Left cardiac atrium (tissue), 4 donors: ENCODE measurements at places on chromosomes 5 and 9. TPM values are rescaled to one million over a fixed set of nuclear protein-coding genes. Genes with fewer than 3 reads are reported as not detected.

- no peak for DNase-seq
These were observed 13.3 kb downstream of the NUP214 start for GRCh38 chr9:131138676-131139075.

- no peak for DNase-seq
These were observed 1696.0 kb downstream of the MAT2B start for GRCh38 chr5:165201369-165201768.

DNA sequence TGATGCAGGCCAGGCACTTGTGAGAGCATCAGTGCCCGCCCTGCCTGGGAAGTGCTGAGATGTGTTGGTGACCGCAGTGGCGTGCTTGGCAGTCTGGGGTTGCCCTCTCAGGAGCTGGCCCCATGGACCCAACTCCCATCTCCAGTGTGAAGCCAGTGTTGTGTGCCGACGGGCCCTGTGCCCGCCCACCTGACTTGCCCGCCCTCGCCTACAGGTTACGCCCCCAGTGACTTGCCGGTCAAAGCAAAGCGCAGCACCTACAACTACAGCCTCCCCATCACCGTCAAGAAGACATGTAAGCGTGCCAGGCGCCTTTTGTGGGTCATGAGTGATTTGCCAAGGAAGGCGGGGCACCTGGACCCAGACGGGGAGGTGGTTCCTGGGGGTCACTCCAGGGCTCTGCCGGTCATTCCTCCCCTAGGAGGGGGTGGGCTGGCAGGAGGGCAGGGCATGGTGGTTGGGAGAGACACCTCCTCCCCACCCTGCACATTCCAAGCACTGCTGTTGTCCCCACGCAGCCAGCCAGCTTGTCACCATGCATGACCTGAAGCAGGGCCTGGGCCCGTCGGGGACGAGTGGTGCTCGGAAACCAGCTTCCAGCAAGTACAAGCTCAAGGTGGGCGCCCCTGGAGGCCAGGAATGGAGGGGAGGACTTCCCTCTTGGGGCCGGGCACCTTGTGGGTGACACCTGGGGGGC, 7.4 kb upstream of the CEL start:
- DNase-seq: peak; percentile 35

ARSI gene
- total RNA-seq: 0.68 TPM

TMC1 gene
- not detected for total RNA-seq

- peak; percentile 49 for DNase-seq
These were observed 140.5 kb downstream of the SLIT3 start for GRCh38 chr5:169160405-169160901.

GRCh38 chr5:87885758-87886157, 382.9 kb downstream of the TMEM161B start:
- DNase-seq: no peak

GRCh38 chr5:54844905-54845566, 140.4 kb downstream of the ESM1 start:
- DNase-seq: no peak

SLC22A4 gene
- 3.3 TPM for total RNA-seq

IL13 gene
- not detected for total RNA-seq

GRCh38 chr9:70947086-70947485, 174.3 kb downstream of the TRPM3 start:
- DNase-seq: no peak

GRCh38 chr5:95895771-95896170, 65.9 kb downstream of the ELL2 start:
- no peak for DNase-seq

DNA sequence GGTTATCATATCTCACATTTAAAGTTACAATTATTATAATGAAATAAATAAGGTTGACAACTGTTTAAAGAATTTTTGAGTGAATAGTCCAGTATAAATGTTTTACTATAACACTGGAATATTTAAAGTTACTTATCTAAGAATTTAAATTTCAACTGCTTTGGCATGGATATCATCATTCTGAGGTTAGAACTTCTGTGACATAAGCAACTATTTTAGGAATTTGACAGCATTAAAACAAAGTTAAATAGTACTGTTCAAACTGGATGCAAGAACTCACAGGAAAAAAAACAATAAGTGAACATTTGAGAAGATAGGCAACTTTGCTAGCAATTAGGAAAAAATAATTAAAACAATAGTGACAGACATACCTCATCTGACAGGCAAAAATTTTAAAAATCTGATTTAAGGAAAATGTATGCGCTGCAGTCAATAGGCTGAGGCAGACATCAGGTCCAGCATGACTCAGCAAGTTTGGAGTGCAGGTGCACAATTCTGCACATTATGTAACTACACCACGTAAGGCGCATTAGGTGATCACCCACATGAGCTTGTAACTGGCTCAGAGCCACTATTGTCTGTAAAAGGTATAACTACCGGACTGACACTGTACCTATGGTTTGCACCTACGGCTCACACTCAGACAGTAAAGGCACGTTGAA, 180.6 kb downstream of the PDE4D start:
- no peak for DNase-seq

DNA sequence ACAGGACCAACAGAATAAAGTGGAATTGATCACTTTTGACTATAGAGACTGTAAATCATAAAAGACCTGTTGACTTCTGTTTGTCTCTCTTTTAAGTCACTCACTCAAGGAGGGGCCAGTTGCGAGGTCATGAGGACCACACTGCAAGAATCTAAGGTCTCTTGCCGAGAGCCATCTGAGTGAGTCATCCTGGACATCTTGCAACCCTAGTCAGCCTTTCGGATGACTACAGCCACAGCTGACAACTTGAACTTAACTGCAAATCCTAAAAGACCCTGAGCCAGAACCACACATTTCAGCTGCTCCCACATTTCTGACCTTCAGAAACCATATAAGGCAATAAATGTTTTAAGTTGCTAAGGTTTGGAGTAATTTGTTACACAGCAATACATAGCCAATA, 129.7 kb upstream of the RAD23B start:
- no peak for DNase-seq

ABCA2 gene
- total RNA-seq: 33.2 TPM

DNA sequence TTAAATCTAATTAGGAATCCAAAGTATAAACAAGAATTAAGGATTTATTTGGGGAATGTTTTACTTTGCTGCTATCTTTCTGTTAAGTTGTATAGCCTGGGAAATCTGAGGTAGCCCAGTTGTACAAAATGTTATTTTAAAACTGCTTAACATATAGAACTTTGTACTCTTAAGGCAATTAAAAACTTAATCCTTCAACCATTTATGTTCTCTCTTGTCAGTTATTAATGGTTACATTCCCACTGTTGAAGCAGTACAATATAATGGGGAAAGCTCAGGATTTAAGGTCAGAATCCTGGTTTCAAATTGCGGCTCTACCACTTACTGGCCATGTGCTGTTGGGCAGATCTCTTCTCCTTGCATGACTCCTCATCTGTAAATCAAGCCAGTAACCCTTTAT, 32.7 kb downstream of the FBXO38 start:
- no peak for DNase-seq

DNA sequence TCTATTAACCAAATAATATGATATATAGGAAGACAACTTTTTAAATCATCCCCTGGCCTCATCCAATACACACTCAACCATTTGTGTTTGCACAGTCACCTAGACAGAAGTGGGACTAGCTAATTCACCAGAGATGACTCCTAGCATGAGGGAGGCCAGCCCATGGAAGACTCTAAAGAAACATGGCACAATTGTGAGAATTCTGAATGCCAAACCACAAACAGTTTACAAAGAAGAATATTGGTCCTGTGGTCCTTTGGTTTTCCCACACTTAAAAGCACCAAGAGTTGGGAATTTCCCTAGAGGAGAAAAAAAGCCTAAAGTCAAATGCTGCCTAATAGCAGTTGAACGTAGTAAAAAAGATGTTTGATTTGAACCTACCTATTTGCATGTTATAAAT, 609.9 kb downstream of the ACTL7B start:
- no peak for DNase-seq

AHRR gene
- total RNA-seq: 1.9 TPM

ADAMTS6 gene
- total RNA-seq: 1.7 TPM

DNA sequence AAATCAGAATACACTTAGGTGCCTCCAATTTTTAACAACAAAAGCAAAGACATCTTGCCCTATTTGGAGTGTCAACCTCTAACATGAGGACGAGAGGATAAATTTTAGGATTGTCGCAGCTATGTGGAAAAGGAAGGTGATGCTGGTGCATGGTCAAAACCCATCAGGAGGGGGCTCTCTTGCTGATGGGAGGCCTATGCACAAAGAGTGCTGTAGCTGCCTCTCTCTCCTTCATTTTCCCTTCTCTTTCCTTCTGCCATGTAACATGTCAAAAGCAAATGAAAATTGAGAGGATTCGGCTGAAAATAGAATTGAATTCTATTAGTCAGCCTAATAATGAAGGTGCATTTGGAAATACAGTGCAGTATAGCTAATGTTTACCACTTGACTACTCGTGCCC, 578.7 kb upstream of the ZNF462 start:
- DNase-seq: no peak

GRCh38 chr9:86637515-86637914, 283.3 kb upstream of the TUT7 start:
- DNase-seq: peak; percentile 31

TTC39B gene
- 2.9 TPM for total RNA-seq

GRCh38 chr5:163362840-163363371, 74.5 kb upstream of the CCNG1 start:
- DNase-seq: no peak

DNA sequence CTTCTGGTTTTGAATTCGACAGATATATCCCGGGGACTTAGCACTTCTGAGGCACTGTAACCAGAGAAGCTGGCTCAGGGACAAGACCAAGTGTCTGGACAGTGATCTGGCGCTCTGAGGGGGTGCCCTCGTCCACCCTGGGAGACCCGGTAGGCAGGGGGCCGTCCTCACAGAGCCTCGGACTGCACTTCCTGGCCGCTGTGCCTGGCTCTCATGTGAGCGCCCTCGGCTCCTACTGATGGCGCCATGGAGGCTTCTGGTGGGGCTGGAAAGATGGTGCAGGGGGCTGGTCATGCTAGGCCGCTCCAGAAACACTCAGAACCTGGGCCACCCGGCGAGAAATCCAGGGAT, 18.8 kb upstream of the SLC6A3 start:
- DNase-seq: no peak

SLC31A1 gene
- 13.8 TPM for total RNA-seq

- DNase-seq: no peak
These were observed 94.6 kb downstream of the PRRT1B start for GRCh38 chr9:131639769-131640437.

DNA sequence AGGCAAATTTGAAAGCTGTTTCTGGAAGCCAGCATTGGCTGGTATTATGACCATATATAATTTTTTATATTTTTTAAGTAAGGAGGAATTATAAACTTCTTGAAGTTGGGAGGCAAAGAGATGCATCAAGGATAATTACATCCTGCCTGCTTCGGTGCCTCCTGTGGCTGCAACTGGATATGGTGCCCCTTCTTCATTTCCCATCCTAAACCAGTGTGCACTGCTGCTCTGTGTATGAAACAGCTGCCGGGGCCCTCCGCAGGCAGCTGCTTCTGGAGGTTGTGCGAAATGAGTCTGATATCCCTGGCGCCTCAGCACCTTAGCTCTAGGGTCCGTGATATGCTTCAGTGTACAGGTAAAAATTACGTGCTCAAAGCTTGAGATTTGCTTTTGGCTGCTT, 304.2 kb downstream of the ENC1 start:
- no peak for DNase-seq

- no peak for DNase-seq
These were observed 511.0 kb downstream of the PRELID2 start for GRCh38 chr5:145324101-145324500.

DNA sequence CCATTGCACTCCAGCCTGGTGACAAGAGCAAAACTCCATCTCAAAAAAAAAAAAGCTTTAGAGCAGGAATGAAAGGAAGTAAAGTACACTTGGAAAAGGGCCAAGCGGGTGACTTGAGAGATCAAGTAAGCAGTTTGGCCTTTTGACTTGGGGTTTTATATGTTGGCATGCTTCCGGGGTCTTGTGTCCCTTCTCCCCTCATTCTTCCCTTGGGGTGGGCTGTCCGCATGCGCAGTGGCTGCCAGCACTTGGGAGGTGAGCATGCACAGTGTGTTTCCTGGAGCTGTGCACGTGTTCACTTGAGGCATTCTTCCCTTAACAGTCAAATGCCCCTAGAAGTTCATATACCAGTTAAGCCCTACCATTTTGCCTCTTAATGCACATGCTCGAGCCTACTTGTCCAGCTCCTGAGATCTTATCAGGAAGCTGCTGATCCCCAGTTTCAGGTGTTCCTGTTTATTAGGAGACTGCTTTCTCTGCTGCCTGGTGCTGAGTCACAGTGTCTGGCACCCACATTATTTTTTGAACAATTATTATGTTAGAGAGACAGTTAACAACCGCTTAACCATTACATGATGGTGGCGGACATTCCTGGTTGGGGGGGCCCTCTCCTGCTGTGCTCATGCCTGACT, 32.6 kb upstream of the PRRC2B start:
- DNase-seq: no peak

GRCh38 chr9:107279086-107279485, 4.0 kb upstream of the RAD23B start:
- DNase-seq: no peak

- no peak for DNase-seq
These were observed 256.2 kb upstream of the SMC2 start for GRCh38 chr9:103837940-103838339.

DNA sequence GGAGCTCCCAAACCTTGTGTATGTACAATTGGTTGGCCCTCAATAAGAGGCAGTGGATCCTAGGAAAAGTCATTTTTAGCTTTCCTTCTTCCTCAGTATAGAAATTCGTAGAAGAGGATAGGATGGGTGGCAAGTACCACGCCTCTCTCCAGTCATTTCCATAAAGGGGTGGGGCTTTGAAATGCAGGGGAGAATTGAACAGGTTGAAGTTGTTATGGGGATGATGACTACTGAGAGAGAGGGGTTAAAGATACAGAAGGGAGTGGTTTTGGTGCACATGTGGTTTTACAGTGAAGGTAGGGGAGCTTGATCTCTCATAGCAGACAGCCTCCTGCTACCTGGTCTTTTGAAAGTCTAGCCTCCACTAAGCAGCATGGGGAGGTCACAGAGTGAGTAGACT, 54.4 kb upstream of the FAM120AOS start:
- no peak for DNase-seq

TAF11L5 gene
- not detected for total RNA-seq

DNA sequence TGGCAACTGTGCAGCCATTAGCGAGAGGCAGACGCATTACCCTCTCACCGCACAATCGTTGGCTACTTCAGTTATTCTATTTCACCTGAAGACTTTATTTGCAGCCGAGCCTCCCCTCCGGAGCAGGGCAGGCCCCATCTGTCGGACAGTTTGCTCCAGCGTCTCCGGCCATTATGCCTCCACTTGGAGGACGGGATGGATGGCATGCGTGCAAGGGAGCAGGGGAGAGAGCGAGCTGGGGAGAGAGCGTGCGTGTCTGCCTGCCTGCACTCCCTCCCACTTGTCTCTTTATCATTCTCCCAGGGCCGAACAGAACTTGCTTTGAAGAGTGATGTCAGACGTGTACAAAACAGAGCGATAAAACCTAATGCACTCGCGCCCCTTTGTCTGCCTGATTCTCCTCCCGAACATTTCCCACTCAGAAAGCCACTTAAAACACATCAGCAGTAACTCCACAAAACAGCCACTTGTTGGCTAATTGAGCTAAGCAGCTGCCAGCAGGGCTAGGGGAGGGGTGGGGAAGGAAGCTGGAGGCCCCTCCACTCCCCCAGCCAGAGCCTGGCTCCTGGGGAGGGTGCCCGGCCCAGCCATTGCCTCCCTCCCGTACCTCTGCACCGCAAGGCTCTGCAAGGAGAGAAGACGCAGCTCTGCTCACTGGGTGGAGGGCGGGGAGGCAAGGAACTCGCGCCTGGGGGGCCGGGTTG, 43.4 kb upstream of the FUBP3 start:
- peak; percentile 37 for DNase-seq

GRCh38 chr9:134647359-134648080, 5.9 kb downstream of the COL5A1 start:
- no peak for DNase-seq

- no peak for DNase-seq
These were observed 101.7 kb downstream of the LMNB1 start for GRCh38 chr5:126878634-126879033.
